ENCODE measurements at places on chromosomes 4 and X.
A peak's percentile ranks its signal among the peaks of the same experiment; 100 is the strongest.

DNA sequence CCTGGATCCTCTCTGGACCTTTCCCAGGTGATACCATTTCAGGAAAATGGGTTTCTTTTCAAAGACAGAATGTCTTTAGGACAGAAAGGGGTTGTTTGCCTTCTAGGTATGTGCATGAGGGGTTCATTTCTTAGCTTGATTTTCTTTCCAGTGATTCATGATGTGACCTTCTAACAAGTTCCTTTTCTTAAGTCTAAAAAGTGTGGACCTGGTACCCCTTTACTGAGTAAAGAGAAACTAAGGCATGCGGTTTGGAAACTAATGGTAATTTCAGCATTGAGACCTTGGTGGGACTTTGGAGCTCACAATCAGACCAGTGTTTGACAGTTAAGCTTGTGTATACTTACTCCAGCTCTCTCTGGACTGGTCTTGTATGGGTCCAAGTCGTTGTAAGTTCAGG lies 8.7 kb downstream of the ENOPH1 start:
- no peak for DNase-seq

- no peak for DNase-seq
Observed at GRCh38 chr4:153428941-153429475, 37.2 kb upstream of the TMEM131L start.

DNA sequence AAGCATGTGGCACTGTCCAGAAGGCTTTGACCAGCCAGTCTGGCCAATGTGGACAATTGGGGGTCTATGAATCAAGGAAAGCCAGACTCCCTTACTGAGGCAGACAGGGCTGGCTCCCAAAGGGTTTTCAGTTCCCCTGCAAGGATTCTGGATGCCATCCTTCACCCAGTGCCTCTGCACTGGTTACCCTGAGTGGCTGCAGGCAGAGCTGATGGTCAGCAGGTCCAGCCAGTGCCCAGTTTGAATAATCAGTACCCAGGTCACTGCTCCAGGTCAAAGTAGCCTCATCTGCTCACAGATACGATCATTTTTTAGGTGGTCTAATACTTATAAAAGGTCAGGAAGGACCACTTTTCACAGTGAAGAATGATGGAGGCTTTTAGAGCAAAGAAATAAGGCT lies 52.2 kb upstream of the MAMLD1 start:
- no peak for DNase-seq

DNA sequence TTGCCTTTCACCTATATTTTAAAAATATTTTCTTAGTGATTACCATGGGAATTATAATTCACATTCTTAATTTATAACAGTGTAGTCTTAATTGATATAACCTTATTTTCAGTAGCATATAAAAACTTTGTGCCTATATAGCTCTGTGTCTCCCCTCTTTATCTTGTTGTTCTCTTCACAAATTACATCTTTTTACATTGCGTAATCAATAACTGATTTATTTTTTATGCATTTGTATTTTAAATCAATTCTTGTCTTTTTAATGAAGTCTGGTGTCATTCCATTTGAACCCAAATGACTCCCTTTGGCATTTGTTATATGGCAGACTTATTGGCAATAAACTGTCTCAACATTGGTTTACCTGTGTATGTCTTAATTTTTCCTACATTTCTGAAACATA lies 137.0 kb downstream of the SH3BGRL start:
- no peak for DNase-seq

DNA sequence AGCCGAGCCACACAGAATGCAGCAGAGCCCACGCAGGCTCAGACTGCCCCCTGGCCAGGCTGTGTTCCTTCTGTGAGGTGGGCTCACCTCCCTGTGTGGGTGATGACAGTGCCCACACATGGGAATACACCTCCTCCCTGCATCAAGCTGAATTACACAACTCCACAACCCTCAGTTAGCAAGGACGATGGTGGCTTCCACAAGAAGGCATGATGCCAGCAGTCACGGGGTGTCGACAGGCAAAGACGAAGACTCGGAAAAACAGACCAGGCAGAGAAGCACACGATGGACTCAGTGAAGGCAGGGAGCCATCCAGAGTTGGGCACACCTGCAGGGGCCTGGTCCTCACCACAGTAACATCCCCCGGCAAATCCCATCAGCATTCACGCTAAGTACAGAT lies 12.1 kb downstream of the LETM1 start:
- DNase-seq: no peak

DNA sequence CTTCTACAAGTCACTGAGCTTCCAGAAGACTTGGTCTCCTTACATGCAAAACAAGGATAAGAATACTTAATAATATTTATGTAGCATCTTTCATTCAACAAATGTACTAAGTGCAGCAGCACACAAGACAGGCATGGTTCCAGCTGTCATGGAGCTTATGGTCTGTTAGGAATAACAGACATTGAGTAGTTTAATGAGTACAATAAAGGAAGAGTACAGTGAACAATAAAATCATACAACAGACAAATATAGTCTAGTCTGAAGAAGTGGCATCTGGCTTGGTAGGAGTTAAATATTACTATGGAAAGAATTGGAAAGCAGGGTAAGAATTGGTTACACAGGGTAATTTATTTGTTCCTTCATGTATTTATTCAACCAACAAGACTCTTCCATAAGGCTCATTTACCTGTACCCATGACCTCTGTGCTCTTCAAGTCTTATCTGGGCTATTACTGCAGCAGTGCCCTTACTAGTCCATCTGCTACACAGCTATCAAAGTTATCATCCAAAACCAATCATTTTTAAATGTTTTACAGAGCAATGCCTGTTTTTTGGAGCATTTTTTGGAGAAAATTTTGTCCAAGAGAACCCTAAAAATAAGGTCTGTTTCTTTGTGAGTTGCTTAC lies 101.1 kb upstream of the RPL34 start:
- no peak for DNase-seq

DNA sequence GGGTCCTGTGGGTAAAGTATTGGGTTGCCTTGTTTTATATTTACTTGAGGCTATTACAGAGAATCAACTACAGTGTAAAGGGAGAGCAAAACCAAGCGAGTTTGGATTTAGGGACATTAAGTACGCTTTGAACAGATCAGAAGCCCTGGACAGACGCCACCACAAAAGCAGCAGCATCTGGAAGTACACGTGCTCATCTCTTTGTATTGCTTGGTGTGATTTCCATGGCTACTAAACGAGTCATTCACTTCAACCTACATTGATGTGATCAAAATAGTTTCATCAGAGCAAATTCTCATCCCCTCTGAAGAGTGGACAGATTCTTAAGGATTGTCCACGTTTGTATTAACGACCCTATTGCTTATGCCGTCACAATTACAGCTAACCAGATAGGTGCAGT lies 85.1 kb downstream of the SORBS2 start:
- no peak for DNase-seq

GRCh38 chrX:68415316-68415715 lies 18.0 kb downstream of the OPHN1 start:
- no peak for DNase-seq

- no peak for DNase-seq
Observed at GRCh38 chr4:10413177-10413576, 44.0 kb downstream of the ZNF518B start.

- DNase-seq: no peak
Observed at GRCh38 chrX:68175562-68175961, 257.7 kb downstream of the OPHN1 start.

DNA sequence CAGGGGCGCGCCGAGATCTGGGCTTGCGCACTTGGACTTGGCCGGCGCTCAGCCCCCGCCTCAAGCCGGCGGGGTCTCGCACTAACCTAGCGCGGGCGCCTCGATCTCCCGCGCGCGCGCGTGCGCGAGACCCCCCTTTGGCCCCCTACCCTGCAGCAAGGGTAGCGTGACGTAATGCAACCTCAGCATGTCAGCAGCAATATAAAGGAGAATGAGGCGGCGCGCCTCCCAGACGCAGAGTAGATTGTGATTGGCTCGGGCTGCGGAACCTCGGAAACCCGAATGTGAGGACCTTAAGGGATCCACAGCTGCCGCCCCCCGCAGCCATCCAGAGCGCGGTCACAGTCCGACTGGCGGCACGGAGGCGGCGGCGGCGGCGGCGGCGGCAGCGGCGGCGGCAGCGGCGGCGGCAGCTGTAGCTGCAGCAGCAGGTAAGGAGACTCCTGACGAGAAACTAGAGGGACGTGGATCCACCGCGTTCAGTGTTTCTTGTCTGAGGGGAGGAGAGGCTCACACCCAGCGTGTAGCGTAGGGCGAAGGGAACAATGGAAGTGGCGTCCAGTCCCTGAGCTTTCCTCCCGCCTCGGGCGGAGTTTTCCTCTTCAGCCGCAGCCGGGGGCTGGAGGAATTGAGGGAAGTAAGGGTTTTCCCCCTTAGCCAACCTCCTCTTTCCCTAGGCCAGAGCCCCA lies at the start of the genes SATL1 and ZNF711:
SATL1 (minus strand) TSS at position 19 of the 689 bp plus-strand sequence. CDS start 134,811 bp downstream, outside the sequence.
ZNF711 (plus strand) TSS at position 231 of the 689 bp plus-strand sequence. CDS start 3,582 bp downstream, outside the sequence.
- DNase-seq: peak; percentile 87

DNA sequence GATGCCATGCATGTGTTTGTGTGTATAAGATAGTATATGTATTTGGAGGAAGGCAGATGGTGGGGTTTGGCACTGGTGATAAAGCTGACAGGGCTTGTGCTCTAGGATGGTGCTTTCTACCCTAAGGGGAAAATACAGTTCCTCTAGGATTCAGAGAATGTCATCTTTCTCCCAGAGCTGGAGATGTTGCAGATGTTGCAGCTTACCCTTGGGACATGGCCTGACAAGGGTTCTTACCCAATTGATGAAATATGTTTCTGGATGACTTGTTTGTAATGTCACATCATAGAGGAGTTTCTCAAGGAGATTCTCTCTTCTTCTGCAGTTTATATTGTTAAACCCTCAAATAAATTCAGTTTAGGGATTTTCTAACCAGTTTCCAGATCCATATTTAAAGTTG lies 52.5 kb upstream of the PITX2 start:
- no peak for DNase-seq

GRCh38 chr4:12884846-12885796 lies 599.0 kb downstream of the RAB28 start:
- DNase-seq: no peak

DNA sequence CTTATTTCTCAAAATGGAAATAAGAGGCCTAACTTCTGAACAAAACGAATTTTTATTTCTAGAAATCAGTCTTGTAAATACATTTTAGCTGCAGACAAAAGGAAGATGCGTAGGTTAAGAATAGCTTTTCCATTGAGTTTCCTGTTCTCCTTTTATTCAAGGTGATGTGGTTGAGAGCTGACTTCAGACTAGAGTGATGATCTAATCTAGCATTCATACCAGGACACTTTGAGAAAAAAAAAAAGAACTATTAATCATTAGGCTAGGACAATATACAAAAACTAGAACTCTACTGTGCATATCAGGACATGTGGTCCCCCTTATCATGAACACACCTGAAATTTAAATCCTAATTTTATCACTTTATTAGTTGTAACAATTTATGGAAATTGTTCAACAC lies 884.5 kb upstream of the EPHA5 start:
- DNase-seq: no peak

GRCh38 chr4:182513587-182514291 lies 270.5 kb downstream of the TENM3 start:
- DNase-seq: no peak
